ENCODE measurements at places on chromosomes 5 and 9. TPM values are rescaled to one million over a fixed set of nuclear protein-coding genes. Genes with fewer than 3 reads are reported as not detected.

Gene UBE2QL1
- polyA plus RNA-seq: 0.43 TPM

Gene SEC24A
- 10.0 TPM for polyA plus RNA-seq

Gene OR1J2
- not detected for polyA plus RNA-seq

GRCh38 chr5:989961-990530, 18.6 kb upstream of the NKD2 start:
- DNase-seq: no peak

- DNase-seq: peak; percentile 69
Measured at GRCh38 chr5:179427676-179428056, 82.4 kb upstream of the ADAMTS2 start.

DNA sequence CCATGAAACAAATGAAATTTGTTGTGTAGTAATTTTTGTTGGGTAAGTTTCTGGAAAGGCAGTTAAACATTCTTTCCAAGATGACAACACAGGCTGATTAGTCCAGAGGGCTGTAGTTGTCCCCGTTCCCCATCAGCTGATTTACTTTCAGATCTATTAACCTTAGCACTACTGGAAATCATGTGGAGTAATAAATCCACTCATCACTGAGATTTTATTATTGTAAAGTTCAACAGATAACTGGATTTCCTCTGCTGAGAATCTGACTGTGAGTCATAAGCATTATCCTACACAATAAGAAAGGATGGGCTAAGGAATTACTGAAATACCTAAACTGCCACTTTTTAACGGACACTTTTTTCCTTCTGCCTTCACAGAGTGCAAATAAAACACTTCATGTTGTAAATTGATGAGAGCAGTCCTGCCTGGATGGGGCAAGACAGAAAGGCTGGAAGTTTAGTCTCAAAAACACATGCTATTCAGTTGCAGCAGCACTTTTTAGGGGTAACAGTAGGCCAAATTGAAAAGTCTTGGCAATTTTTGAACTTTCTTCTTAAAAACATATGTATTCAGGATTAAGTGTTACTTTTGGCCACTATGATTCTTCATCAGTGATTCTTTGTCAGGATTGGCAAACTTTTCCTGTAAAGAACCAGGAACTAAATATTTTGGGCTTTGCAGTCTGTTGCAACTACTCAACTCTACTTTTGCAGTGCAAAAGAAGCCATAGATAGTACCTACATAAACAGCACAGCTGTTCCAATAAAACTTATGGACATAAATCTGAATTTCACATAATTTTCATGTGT, 7.0 kb downstream of the STOM start:
- DNase-seq: no peak

DNA sequence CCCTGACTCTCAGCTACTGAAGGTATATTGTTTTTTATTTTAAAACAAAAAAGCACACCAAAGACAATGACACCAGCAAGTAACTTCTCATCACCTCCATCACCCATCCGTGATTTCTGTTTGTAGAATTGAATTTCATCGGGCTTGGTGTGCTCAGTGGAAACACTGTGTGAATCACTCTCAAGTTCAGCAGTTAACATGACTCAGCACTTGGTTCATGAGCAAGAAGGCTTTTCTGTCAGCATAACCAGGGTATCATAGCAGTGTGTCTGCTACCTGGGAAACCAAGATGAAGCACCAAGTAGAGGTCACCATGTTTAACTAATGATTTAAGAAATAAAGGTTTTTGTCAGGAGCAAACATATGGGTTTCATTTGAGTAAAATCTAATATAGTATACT, 123.7 kb downstream of the INSYN2B start:
- DNase-seq: no peak

Measured in aorta (tissue), 5 donors.